Stimulated activated CD4-positive, alpha-beta T cell treated with anti-CD3 and anti-CD28 coated beads, Interleukin-1b, Interleukin-23, amount 100 ng/mL, for 1 hour (primary cell): ENCODE measurements at places on chromosomes 12 and 14.

- DNase-seq, result no peak
Observed at GRCh38 chr14:80164991-80165721, 46.1 kb downstream of the DIO2 start.

GRCh38 chr14:43539210-43539609 is 967.9 kb downstream of the FSCB start:
- no peak for DNase-seq

- peak; percentile 90 for DNase-seq
Observed at GRCh38 chr12:124913474-124914391, 717 bp downstream of the UBC start.

- no peak for DNase-seq
Observed at GRCh38 chr14:105093038-105093430, 27.8 kb upstream of the GPR132 start.

DNA sequence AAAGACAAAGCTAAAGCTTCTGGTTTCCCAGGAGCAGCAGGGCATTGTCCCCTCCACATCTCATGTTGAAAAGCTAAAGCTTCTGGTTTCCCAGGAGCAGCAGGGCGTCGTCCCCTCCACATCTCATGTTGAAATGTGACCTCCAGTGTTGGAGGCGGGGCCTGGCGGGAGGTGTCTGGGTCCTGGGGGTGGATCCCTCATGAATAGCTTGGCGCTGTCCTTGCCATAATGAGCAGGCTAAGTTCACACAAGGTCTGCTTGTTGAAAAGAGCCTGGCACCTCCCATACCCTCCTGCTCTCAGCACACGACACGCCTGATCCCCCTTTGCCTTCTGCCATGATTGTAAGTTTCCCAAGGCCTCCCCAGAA is 123.7 kb downstream of the PIWIL1 start:
- DNase-seq, result no peak

DNA sequence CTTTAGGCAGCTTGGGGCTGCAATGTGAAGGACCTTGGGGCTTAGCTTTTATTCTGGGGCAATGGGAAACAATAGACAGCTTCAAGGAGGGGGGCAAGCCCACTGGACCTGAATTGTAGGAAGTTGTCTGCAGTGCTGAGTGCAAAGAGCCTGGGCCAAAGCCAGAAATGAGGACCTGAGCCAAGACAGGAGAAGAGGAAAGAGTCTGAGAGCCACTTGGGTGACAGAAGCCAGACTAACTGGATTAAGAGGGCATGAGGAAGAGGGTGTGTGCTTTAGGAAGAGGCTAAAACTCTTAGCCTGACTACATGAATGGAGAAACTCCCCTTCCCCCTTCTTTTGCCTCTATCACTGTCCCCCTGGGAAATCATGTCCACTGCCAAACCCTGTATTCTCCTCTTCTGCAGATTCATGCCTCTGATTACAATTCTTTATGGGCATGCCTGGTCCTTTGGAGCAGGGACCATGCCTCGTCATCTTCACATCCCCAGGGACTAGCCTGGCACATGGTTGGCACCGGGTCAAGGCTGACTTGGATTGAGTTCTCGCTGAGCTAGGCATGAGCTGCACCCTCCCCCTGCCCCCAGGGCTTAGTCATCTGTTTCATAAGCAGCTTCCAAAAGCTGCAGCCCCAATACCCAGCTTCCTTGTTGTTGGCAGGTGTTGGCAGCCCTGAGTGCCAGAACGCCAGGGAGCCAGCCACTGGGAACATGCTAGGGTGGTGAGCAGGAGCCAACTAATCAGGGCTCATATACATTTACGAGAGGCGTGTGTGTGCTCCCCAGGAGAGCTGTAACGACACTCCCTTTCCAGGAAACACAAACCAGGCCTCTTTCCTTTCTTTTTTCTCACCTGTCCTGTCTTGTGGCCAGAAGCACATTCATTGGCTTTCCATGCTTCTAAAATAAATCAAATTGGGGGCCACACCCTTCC is 27.7 kb upstream of the JDP2 start:
- no peak for DNase-seq

GRCh38 chr12:111685322-111685810 is 390 bp downstream of the BRAP start:
- DNase-seq, result no peak

- no peak for DNase-seq
Observed at GRCh38 chr12:113845900-113846674, 120.0 kb downstream of the RBM19 start.

DNA sequence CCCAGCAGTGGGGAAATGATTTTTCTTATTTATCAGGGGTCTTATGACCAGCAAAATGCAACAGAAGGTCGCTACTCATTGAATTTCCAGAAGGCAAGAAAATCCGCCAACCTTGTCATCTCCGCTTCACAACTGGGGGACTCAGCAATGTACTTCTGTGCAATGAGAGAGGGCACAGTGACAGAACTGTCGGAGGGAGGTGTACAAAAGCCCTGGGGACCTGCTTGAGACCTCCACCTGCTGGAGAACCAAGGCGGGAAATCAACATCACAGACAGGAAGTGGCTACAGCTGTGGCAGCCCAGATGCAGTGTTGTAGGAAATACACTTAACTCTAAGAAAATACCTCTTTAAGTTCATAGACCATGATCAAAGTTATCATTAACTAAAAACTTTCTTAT is 250.9 kb upstream of the OR4E1 start:
- DNase-seq, result no peak

GRCh38 chr12:23096321-23096720 is 471.4 kb downstream of the ETNK1 start:
- no peak for DNase-seq

DNA sequence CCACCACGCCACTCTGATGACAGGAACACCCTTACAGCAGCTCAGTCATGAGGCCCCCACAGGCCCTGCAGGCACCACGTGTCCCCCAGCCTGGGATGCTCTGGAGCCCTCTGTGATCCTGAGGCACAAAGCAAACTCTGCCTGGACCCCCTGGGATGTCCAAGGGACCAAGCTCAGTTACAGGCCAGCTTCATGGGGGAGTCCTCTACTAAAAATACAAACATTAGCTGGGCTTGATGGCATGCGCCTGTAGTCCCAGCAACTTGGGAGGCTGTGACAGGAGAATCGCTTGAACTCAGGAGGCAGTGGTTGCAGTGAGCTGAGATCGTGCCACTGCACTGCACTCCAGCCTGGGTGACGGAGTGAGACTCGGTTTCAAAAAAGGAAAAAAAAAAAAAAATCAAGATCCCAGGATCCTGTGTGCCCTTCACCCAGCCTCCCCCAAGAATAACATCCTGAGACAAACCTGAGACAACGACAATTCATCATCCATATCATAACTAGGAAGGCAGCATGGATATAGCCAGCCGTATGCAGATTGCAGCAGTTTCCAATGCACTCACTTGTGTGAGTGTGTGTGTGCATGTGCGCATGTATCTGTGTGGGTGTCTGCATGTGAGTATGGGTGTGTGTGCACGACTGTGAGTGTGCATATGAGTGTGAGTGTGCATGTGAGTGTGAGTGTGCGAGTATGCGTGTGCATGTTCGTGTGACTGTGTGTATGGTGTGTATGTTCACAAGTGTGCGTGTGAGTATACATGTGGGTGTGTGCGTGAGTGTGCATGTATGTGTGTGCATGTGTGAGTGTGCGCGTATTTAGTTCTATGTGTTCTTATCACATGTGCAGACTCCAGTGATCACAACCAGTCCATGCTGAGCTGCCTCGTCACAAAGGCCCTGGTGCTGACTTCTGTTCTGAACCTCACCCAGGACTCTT is 52.1 kb downstream of the NCOR2 start:
- DNase-seq, result no peak

- DNase-seq, result no peak
Observed at GRCh38 chr12:132700212-132700822, 10.3 kb upstream of the PGAM5 start.

DNA sequence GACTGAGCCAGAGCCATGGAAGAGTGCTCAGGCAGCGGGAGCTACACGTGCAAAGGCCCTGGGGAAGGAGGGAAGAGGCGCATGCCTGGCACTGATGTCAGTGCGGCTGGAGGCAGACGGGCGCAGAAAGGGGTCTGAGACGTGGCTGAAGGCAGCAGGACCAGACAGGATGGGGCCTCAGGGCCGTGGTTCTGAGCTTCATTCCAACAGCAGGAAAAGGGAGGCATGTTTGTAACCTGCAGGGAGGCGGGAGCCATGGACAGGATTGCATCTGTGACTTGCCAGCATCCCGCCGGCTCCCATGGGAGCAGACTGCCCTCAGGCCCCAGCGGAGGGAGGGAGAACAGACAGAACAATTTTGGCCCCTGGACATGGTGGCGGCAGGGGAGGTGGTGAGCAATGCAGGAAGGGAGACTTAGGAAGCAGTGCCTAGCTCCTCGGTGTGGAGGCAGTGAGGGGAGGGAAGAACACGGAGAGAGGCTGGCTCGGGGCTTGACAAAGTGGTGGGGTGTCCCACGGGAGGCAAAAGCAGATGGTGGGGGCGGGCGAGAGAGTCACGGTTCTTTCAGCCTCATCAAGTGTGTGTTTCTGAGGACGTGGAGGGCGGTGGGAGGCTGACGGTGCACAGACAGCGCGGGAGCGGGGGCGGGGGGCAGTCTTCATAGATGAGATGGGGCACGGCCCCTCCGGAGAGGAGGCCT is 33.3 kb upstream of the INF2 start:
- DNase-seq, result no peak

DNA sequence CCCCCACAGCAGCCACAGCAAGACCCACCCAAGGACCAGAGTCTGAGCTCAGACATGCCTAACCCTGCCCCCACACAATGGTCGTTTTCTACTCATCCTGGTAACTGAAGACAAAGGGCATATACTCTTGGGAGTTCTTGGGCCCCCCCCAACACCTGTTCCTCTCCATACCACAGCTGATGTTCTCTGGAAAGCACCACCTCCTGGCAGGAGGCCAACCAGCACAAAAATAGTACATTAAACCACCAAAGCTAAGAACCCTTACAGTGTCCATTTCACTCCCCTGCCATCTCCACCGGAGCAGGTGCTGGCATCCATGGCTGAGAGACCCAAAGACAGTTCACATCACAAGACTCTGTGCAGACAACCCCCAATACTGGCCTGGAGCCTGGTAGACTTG is 80.6 kb upstream of the DAAM1 start:
- DNase-seq, result no peak

DNA sequence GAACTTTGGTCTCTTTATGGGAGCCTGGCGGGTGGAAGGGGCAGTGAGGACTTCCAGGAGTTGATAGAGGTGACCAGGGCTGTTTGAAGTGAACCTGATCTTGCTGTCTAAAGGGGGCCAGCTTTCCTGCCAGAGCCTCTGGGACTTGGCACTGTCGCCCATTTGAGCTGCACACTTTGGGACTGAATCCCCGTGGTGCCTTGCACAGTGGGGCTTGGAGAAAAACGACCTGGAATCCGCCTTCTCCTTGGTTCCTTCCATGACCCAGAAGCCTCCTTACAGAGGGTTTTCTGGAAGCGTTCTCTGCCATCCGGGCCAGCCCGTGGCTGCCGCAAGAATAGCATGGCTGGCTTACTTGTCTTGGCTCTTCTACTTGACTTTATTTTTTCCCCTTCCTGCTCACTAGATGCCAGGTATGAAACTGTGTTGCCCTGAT is 2.0 kb downstream of the RFLNA start:
- DNase-seq, result no peak

DNA sequence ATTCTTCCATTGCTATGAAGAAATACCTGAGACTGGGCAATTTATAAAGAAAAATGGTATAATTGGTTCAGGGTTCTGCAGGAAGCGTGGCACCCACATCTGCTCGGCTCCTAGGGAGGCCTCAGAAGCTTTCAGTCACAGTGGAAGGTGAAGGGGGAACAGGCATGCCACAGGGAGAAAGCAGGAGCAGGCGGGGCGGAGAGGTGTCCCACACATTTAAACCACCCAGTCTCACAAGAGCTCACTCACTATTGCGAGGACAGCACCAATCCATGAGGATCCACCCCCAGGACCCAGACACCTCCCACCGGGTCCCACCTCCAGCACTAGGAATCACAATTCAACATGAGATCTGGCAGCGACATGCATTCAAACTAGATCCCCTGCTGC is 56.0 kb upstream of the C14orf180 start:
- no peak for DNase-seq

- DNase-seq, result no peak
Observed at GRCh38 chr12:25695574-25695973, 142.5 kb upstream of the LMNTD1 start.

GRCh38 chr14:53110096-53110495 is 43.0 kb downstream of the DDHD1 start:
- no peak for DNase-seq

GRCh38 chr12:3881281-3881950 is 8.2 kb upstream of the PARP11 start:
- no peak for DNase-seq

GRCh38 chr12:1566449-1567135 is 27.8 kb downstream of the FBXL14 start:
- DNase-seq, result no peak

- no peak for DNase-seq
Observed at GRCh38 chr12:77019920-77020319, 45.4 kb downstream of the E2F7 start.

GRCh38 chr12:127559349-127560040 is 707.5 kb upstream of the TMEM132C start:
- peak; percentile 2 for DNase-seq

DNA sequence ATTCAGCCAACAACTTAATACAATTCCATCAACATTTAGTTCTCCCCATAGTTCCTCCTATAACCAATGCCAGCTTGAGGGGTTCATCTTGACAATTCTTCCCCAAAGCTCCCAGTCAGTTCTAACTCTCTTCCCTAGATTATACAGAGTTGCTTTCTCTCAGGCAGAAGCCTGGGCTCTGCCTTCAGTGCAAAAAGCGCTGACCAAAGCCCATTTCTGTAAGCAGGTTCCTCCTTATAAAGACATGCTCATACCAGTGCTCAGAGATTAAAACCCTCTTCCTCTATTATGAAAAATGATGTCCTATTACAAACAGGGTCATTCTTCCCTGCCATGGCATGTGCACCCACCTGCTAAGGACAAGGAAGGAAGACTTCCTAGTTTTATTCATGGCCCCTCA is 16.2 kb downstream of the SPIC start:
- DNase-seq, result no peak

GRCh38 chr12:2958432-2959191 is 585 bp upstream of the TEAD4 start:
- DNase-seq, result no peak
